ENCODE measurements at places on chromosomes 3 and 15.

DNA sequence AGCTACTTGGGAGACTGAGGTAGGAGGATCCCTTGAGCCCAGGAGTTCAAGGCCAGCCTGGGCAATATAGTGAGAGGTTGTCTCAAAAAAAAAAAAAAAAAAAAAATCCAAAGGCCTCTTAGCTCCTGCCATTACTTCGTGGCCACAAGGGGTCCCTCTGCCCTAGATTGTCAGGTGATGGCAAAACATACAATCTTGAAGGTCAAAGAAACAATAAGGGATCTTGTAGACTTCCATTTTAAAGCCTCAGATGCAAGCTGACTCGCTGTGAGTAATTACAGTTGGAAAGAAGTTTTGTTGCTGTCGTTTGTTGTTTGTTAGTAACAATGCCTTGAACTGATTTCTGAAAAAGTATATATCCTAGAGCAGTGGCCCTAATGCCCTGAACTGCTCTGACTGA lies 55.9 kb upstream of the PLCL2 start:
- no peaks in the 10 kb centered on the region for H3K27me3 ChIP-seq
- H3K27ac ChIP-seq: no peak overlapping the region
- H3K4me1 ChIP-seq: peaks cover 15% of the 10 kb centered on the region
- H3K36me3 ChIP-seq: no peaks in the 10 kb centered on the region
- DNase-seq: peak; percentile 51

DNA sequence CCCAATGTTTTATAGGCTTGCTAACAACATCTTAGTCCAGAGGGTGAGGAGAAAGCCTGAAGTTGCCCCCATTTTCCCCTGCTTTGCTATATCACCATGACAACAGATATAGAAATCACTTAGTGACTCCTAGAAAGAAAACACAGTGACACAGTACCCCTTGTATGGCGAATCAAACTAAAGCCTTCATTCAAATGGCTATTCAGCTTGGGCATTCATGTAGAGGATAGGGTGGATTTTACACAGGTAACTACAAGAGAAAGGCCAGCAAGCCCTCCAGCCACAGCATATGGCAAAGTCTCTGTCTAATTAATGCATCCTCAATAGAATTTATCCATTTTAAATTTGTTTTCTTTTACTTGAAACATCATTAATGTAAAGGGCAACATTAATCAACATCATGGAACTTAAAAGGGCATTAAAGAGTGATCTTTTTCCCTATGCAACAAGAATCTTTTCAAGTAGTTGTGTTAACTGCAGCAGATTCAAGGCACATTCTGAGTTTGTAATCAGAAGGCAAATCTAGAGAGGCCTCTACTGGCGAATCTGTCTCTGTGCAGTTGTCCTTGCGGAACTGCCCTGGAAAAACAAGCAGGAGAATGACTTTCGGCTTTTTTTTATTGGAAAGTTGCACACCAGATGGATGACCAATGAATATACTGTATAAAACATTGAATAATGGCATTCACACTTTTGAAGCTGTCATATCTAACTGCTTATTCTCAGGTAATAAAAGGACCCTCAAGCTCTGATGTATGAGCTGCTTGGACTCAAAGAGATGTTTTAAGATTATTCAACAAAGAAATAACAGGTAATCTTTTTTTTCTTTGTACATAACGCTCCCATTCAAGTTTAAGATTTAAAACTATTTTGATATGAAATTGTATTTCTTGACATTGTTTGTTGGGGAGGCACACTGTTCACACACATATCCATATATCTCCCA lies 621.7 kb upstream of the AGTR1 start:
- no peak overlapping the region for H3K27ac ChIP-seq
- H3K4me3 ChIP-seq: no peak overlapping the region
- no peaks in the 10 kb centered on the region for H3K4me1 ChIP-seq
- DNase-seq: no peak
- H3K27me3 ChIP-seq: no peaks in the 10 kb centered on the region

- no peak overlapping the region for H3K27ac ChIP-seq
- H3K36me3 ChIP-seq: peaks cover 6% of the 10 kb centered on the region
- no peak for DNase-seq
- H3K4me1 ChIP-seq: peaks cover 5% of the 10 kb centered on the region
Observed at GRCh38 chr3:188348435-188349244, 194.7 kb downstream of the LPP start.

GRCh38 chr15:76815421-76815820 lies 89.7 kb downstream of the SCAPER start:
- DNase-seq: no peak
- H3K27ac ChIP-seq: no peak overlapping the region
- H3K4me3 ChIP-seq: no peak overlapping the region

GRCh38 chr15:66229790-66230465 lies 23.6 kb downstream of the MEGF11 start:
- no peak for DNase-seq
- H3K27ac ChIP-seq: no peak overlapping the region
- H3K4me3 ChIP-seq: no peak overlapping the region

- H3K4me3 ChIP-seq: no peak overlapping the region
- no peak for DNase-seq
- no peak overlapping the region for H3K27ac ChIP-seq
- H3K36me3 ChIP-seq: no peaks in the 10 kb centered on the region
Observed at GRCh38 chr3:149777414-149778214, 14.7 kb downstream of the ANKUB1 start.

- DNase-seq: no peak
- no peaks in the 10 kb centered on the region for H3K36me3 ChIP-seq
- no peaks in the 10 kb centered on the region for H3K4me1 ChIP-seq
- no peaks in the 10 kb centered on the region for H3K27me3 ChIP-seq
- no peak overlapping the region for H3K27ac ChIP-seq
- H3K4me3 ChIP-seq: no peak overlapping the region
Observed at GRCh38 chr15:27057904-27058645, 87.1 kb downstream of the GABRG3 start.

- peak overlapping the region; percentile 84 for H3K27ac ChIP-seq
- H3K4me3 ChIP-seq: no peak overlapping the region
- DNase-seq: no peak
- H3K36me3 ChIP-seq: peaks cover 63% of the 10 kb centered on the region
- no peaks in the 10 kb centered on the region for H3K27me3 ChIP-seq
Observed at GRCh38 chr3:31636694-31637442, 104.1 kb downstream of the STT3B start.

- H3K36me3 ChIP-seq: peaks cover 3% of the 10 kb centered on the region
- H3K4me1 ChIP-seq: peaks cover 27% of the 10 kb centered on the region
- no peak overlapping the region for H3K27ac ChIP-seq
- no peaks in the 10 kb centered on the region for H3K27me3 ChIP-seq
Observed at GRCh38 chr3:172179680-172180399, 140.5 kb downstream of the FNDC3B start.

GRCh38 chr3:148707601-148708380 lies 10.1 kb downstream of the AGTR1 start:
- H3K36me3 ChIP-seq: no peaks in the 10 kb centered on the region
- DNase-seq: no peak
- no peaks in the 10 kb centered on the region for H3K27me3 ChIP-seq
- H3K4me3 ChIP-seq: no peak overlapping the region
- no peaks in the 10 kb centered on the region for H3K4me1 ChIP-seq

- H3K4me3 ChIP-seq: no peak overlapping the region
- H3K4me1 ChIP-seq: peaks cover 8% of the 10 kb centered on the region
- no peak overlapping the region for H3K27ac ChIP-seq
- no peak for DNase-seq
- peaks cover 99% of the 10 kb centered on the region for H3K36me3 ChIP-seq
Observed at GRCh38 chr3:9435316-9435715, 37.9 kb downstream of the SETD5 start.

GRCh38 chr3:112128843-112129727 lies 4.0 kb downstream of the GCSAM start:
- no peaks in the 10 kb centered on the region for H3K27me3 ChIP-seq
- DNase-seq: peak; percentile 47
- H3K4me1 ChIP-seq: peaks cover 83% of the 10 kb centered on the region
- H3K36me3 ChIP-seq: peaks cover 7% of the 10 kb centered on the region
- peak overlapping the region; percentile 30 for H3K4me3 ChIP-seq

- no peaks in the 10 kb centered on the region for H3K27me3 ChIP-seq
- peaks cover 95% of the 10 kb centered on the region for H3K36me3 ChIP-seq
- peaks cover 14% of the 10 kb centered on the region for H3K4me1 ChIP-seq
Observed at GRCh38 chr3:194440756-194441155, 41.7 kb upstream of the GP5 start.

- H3K36me3 ChIP-seq: no peaks in the 10 kb centered on the region
- no peak overlapping the region for H3K4me3 ChIP-seq
- no peak overlapping the region for H3K27ac ChIP-seq
- peaks cover 20% of the 10 kb centered on the region for H3K4me1 ChIP-seq
Observed at GRCh38 chr3:39284457-39284881, 4.6 kb upstream of the CX3CR1 start.

DNA sequence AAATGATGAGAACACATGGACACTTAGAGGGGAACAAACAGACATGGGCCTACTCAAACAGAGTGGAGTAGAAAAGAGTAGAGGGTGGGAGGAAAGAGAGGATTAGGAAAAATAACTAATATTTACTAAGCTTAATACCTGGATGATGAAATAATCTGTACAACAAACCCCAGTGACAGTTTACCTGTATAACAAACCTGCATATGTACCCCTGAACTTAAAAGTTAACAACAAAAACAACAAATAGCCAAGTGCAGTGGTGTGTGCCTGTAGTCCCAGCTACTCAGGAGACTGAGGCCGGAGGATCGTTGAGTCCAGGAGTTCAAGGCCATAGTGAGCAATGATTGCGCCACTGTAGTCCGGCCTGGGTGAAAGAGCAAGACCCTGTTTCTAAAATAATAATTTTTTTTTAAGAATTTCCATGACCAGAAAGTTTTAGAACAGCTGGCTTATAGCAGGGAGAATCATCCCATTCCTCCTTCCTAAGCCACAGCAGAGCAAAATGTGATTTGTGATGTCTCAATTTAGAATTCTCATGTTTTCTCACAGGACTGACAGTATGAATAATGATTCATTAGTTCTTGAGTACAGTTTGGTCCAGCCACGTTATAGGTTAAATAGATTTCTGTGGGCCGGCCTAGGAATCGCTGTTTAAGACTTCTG lies 150.0 kb downstream of the ZNF609 start:
- no peaks in the 10 kb centered on the region for H3K27me3 ChIP-seq
- no peak overlapping the region for H3K4me3 ChIP-seq
- DNase-seq: no peak
- peaks cover 31% of the 10 kb centered on the region for H3K4me1 ChIP-seq
- peak overlapping the region; percentile 33 for H3K27ac ChIP-seq

GRCh38 chr15:37361621-37362020 lies 261.3 kb upstream of the MEIS2 start:
- no peak for DNase-seq
- H3K4me1 ChIP-seq: no peaks in the 10 kb centered on the region
- no peaks in the 10 kb centered on the region for H3K36me3 ChIP-seq
- no peak overlapping the region for H3K4me3 ChIP-seq

DNA sequence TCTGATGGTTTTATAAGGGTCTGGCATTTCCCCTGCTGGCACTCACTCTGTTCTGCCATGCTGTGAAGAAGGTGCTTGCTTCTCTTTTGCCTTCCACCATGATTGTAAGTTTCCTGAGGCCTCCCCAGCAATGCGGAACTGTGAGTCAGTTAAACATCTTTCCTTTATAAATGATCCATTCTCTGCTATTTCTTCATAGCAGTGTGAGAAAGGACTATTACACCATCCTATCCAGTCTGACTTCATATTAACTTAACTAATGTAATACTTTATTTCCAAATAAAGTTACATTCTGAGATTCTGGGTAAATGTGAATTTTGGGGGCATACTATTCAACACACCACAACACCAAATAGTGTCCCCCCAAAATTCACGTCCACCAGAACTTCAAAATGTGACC lies 22.2 kb upstream of the MAP3K13 start:
- no peaks in the 10 kb centered on the region for H3K36me3 ChIP-seq
- no peak for DNase-seq
- no peaks in the 10 kb centered on the region for H3K27me3 ChIP-seq
- H3K4me1 ChIP-seq: peaks cover 4% of the 10 kb centered on the region
- H3K27ac ChIP-seq: no peak overlapping the region

DNA sequence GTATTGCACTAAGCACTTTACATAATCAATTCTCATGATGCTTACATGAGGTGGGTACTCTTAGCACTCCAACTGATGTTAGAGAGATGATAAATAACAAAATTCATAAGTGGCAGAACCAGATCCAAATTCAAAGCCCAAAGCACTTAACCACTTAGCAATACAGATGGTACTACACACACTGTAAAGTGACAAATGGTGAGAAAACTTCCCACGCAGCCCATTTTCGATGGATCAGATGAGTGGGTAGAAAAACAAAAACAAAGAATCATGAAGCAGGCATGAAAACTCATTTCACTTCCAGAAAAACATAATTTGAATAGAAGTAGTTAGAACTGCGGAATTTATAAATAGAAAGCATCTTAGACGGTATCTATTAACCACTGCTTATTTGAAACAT lies 66.2 kb downstream of the FRMD4B start:
- H3K4me3 ChIP-seq: no peak overlapping the region
- DNase-seq: no peak
- H3K27ac ChIP-seq: no peak overlapping the region
- H3K36me3 ChIP-seq: no peaks in the 10 kb centered on the region
- H3K27me3 ChIP-seq: no peaks in the 10 kb centered on the region
- peaks cover 8% of the 10 kb centered on the region for H3K4me1 ChIP-seq

GRCh38 chr15:48435321-48435720 lies 104.1 kb downstream of the DUT start:
- peaks cover 4% of the 10 kb centered on the region for H3K4me1 ChIP-seq
- H3K4me3 ChIP-seq: no peak overlapping the region

DNA sequence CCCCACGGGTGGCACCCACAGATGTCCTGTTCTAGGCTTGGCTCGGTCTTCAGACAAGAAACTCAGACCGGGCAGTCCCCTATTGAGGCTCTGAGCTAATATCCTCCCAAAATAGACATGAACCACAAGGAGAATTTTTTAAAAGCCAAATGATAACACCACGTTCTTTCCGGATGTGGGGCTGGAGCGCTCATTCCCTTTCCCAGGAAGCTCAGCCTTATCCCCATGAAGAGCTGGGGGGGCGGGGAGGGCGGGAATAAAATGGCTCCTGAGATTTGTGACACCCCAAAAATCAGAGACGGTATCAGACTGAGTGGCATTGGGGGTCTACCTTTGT lies 1.1 kb downstream of the SLC6A1 start:
- peaks cover 77% of the 10 kb centered on the region for H3K27me3 ChIP-seq
- no peaks in the 10 kb centered on the region for H3K36me3 ChIP-seq
- H3K27ac ChIP-seq: no peak overlapping the region
- H3K4me1 ChIP-seq: peaks cover 8% of the 10 kb centered on the region
- DNase-seq: no peak
- H3K4me3 ChIP-seq: no peak overlapping the region

DNA sequence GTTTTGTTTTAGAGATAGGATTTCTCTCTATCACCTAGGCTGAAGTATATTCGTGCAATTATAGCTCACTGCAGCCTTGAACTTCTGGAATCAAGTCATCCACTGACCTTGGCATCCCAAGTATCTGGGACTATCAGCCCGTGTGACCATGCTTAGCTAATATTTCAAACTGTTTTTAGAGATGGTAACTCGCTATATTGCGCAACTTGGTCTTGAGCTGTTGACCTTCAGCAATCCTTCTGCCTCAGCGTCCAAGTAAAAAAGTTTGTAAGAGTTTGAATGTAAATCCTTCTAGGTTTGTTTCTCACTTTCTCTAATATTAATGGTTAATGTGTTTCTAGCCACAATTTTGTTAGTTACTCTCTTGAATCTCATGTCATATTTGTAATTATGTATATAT lies 1243.5 kb upstream of the CADM2 start:
- H3K4me3 ChIP-seq: no peak overlapping the region
- DNase-seq: no peak
- no peaks in the 10 kb centered on the region for H3K27me3 ChIP-seq
- H3K4me1 ChIP-seq: no peaks in the 10 kb centered on the region

GRCh38 chr3:161233557-161233956 lies 12.4 kb downstream of the NMD3 start:
- no peak for DNase-seq
- H3K4me1 ChIP-seq: peaks cover 22% of the 10 kb centered on the region
- no peak overlapping the region for H3K27ac ChIP-seq
